ENCODE measurements at places on chromosomes 4 and X.
A peak's percentile ranks its signal among the peaks of the same experiment; 100 is the strongest.

- no peak for DNase-seq
Observed at GRCh38 chr4:14862891-14863290, 139.4 kb upstream of the CPEB2 start.

- DNase-seq = no peak
Observed at GRCh38 chr4:4720646-4721045, 138.8 kb upstream of the MSX1 start.

GRCh38 chrX:137171626-137172025, 137.8 kb upstream of the GPR101 start:
- no peak for DNase-seq

DNA sequence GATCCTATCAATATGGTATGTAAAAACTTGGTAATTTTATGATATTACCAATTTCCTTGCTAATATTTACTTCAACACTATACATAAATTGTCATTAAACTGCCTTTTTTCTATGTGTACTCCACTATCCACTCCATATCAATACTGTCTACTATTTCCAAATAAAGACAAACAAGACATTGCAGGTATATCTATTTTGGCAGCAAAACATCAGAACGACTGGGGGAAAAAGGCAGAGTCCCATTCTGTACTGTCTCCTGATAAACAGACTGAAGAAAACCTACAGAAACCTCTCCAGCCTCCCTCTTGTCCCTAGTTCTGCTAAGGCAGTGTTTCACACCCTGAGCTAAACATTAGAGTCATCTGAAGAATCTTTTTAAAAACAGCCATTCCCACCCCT, 96.6 kb downstream of the ATRX start:
- no peak for DNase-seq

- DNase-seq = no peak
Observed at GRCh38 chr4:166293556-166293955, 420.5 kb downstream of the TLL1 start.

DNA sequence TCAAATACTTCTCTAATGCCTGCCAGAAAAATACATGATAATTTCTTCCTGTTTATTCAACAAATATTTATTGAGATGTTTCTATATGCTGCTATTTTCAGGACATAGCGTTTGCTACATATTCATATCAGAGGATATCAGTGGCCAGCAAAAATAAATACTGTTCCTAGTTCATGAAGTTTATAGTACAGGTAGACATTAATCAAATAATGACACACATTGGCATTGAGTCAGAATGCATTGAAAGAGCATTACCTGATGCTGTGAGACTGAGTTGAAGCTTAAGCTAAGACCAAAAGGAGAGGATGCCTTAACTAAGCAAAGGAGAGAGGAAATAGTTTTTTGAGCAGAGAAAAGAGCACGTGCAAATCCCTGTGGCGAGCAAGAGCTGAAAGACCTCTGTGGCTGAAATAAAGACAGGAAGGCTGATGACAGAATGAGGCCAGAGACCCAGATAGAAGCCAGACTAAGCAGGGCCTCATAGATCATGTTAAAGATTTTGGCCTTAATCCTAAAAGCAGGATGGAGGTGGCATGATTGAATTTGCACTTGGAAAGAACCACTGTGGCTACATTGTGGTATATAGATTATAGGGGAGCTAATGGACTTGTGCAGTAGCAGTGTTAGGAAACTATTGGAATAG, 36.2 kb downstream of the FAM241A start:
- DNase-seq = no peak

DNA sequence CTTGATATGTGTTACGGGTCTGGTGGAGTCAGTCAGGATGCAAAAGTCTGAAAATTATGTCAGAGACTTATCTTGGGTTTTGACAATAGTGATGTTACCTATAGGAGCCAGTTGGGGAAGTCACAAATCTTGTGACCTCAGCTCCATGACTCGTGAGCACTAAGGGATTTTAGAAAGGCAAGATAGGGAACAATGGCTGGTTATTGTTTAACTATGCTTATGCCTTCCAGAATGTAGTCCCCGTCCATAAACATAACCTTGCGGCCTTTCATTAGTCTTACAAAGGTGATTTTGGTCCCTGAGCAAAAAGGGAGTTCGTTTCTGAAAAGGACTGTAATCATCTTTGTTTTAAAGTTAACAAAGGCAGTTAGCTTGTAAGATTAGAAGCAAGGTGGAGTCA, 23.9 kb upstream of the GATB start:
- DNase-seq = no peak

DNA sequence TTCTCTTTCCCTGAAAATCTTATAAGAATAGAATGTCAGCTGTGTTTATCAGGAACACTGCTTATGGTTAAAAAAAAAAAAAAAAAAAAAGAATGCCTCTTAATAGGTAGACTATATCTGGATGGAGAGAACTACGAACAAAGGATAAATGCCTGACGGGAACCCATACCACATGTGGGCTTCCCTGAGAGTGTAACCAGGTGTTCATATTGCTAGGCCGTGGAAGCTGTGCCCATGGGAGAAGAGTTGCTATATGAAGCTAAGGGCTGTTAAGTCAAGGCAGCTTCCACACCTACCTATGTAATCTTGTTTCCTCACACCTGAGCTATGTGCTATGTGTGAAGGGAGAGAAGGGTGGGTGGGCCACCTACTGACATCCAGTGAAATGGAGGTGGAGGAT, 27.3 kb downstream of the TMEM184C start:
- DNase-seq = no peak

DNA sequence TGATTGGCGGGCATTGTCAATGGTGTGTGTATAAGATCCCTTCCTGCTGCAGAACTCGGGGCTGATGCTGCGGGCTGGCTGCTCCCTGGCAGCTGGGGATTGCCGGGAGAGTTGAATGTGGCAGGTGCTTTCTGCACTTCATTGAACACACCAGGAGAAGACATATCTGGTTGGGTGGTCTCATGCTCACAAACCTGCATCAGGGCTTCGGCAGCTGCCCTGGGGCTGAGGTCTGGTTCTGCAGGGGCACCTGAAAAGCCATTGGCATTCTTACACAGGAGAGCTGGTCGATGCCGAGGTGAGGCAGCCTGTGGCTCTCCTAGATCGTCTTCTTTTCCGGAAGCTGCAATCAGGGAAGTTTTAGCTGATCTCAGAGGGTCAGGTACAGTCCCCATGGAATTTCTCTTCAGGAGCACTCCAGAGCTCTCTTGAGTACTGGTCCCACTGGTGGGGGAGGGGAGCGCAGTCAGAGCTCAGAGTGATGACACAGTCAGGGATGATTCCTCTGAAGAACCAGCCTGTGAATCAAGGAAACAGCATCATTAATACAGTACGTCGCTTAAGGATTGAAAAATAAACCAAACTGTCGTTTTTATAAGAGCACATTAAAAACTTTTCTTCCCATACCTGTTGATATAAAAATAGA, 57.8 kb downstream of the GPRIN3 start:
- DNase-seq = no peak

DNA sequence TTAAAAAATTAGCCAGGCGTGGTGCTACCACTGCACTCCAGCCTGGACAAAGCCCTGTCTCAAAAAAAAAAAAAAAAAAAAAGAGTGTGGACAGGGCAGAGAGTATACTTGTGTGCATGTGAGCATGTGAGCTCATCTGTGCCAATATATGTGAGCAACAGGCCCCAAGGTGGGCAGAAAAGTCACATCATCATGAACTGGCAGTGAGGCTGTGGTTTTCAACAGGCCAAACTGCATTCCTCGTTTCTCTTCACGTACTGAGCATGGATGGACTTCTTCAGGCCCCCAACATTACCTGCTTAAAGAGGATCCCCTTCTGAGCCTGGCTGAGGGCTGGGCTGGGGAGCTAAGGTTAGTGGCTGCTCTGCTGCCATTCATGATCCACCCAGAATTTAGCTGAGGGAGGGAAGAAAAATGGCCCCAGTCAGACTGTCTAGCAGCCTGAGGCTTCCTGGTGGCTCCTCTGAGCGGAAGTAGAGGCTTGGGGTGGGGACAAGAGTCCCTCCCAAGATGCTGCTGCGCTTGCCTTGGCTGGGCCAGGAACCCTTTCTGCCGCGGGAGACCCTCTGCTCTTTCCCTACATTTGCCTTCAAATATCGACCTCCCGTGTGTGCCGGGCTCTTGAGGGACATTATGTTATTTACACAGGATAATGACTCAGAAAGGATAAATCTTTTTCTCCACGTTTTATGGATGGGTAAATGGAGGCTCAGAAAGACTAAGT, 55.0 kb downstream of the DIPK2B start:
- DNase-seq = no peak

- no peak for DNase-seq
Observed at GRCh38 chrX:153773741-153774575, 6.9 kb upstream of the SRPK3 start.

DNA sequence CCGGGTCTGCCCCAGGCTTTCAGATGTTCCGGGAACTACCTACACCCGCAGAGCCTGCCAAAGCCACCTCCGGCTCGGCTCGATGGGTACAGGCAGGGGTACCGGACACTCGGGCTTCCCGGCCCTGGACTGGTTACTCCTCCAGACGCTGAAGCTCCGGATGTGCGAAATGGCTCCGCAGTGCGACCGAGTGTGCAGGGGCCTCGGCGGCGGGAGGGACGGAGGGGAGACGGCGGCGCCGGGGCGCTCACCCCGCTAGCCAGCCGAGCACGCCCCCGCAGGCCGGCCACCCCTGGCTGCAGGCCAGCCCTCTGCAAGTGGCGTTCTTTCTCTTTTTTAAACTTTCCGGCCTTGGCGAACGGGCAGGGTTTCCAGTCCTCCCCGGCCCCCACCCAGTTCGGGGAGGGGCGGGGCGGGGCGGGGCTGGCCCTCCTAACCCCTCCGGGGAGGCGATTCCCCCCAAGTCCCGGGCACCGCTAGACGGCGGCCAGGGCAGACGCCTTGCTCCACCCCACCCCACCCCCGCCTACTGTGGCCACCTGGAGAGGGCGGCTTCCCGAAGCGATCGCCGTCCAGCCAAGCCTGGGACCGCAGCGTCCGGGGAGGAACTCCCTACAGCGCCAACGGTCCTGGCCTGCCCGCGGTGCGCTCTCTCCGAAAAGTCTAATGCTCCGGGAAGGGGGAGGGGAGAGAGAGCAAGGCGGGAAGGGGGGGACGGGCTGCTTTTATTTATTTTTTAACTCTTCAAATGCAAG, 7.5 kb downstream of the BCOR start:
- no peak for DNase-seq

- peak; percentile 58 for DNase-seq
Observed at GRCh38 chrX:40108959-40109287, 11.2 kb upstream of the BCOR start.

DNA sequence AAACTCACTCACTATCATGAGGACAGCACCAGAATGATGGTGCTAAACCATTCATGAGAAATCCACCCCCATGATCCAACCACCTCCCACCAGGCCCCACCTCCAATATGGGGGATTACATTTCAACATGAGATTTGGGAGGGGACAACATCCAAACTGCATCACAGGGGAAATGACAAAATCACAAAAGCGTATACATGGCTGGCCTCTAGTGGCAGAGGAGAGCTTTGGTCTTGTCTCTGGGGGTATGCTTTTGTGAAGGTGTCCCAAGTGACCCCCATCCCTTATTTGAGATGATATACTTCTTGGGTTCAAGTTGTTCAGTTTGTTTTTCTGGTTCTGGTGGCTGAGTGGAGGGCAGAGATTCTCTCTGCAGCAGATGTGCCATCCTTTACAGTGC, 8.5 kb upstream of the SETD7 start:
- DNase-seq = no peak

- no peak for DNase-seq
Observed at GRCh38 chrX:8726031-8726652, 5.8 kb downstream of the ANOS1 start.

GRCh38 chrX:153921511-153922446, 4.3 kb downstream of the ARHGAP4 start:
- DNase-seq = no peak

GRCh38 chr4:184238072-184238745, 20.5 kb upstream of the ENPP6 start:
- DNase-seq = no peak

DNA sequence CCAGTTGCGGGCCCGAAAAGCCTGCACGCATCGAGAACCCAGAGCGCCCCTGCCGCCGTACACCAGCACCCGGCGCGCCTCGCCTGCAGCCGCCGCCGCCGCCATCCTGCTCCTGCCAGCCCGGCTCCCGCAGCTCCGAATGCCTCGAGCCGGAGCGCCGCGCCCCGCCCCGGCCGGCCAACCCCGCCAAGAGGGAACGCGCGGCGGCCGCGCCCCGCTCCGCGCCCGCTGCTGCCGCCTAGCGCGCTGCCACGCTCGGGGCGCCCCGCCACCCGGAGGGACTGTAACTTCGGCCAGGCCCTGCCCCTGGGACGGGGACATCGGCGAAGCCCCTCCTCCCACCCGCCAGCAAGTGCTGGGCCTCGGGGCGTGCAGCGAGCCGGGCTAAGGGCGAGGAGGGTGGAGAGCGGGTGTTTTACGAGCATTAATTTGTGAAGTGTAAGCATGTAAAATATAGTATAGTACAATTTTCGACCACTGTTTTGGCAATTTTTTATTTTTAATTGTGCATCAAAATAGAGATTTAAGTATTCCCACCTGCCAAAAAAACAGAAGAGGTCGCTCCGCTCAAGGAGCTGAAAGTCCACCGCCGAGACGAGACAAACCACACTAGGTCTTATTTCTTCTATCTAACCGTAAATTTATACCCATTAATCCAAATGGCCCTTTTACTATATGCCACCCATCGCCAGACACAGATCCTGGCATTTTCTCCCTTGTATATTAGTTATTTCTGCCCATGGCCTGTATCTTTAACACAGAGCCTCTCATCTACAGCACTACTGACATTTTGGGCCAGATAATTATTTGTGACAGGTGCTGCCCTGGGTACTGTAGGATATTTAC, at the start of gene QDPR:
Gene QDPR (minus strand): TSS at position 141 of the 846 bp plus-strand sequence. CDS start 36 bp downstream, at position 105.
- peak; percentile 72 for DNase-seq

DNA sequence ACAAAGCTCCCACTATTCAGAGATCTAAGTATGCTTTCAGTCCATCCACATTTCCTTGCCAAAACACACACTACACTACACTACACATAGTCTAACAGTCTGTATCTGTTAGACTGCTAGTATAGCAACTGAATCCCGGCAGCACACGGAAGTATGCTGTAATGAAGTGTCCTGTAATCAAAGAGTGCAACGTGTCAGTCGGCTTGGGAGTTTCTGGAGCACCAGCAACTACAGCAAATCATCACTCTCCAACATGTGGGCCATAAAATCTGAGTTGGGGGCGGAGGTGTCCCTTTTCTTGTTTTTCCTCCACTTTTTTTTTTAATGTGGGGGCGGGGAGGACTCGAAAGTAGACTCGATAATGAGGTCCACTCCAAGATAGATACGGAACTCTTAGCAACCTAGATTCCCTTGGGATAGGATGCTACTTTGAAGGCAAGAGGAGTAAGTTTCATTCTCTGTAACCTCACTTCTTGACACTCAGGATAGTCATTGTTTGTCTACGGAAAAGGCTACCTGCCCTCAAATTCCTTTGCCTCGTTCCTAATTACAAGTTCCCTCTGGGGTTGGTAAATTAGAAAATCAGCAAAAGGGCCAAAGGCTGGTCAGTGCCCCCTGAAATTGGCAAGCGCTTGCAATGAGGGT, 722 bp downstream of the SLC10A7 start:
- no peak for DNase-seq

DNA sequence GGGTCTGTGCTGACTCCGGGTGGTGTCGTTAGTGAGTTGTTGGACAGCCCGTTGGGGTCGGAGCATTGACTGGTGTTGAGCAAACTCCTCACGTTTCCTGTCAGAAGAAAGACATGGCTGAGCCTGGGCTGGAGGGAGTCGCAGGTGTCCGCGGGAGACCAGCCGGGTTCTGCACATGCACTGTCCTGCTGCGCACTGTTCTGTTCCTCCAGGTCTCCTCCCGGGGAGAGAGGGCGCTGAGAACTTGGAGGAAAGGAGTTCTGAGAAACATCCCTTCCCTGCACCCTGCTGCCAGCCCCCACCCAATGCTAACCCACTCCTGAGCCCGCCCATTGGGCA, 1.1 kb downstream of the ZNF141 start:
- DNase-seq = no peak

GRCh38 chr4:86908251-86908657, 16.0 kb upstream of the C4orf36 start:
- DNase-seq = no peak
